ENCODE measurements at places on chromosomes 16 and 17. TPM values are rescaled to one million over a fixed set of nuclear protein-coding genes. Genes with fewer than 3 reads are reported as not detected.

Gene NPIPB6
- total RNA-seq = 13.8 TPM

- DNase-seq = peak; percentile 61
Observed at GRCh38 chr16:23486480-23486879, 23.8 kb downstream of the GGA2 start.

Gene C17orf50
- not detected for total RNA-seq

GRCh38 chr16:22726868-22727267 lies 87.1 kb upstream of the HS3ST2 start:
- no peak for DNase-seq

- DNase-seq = no peak
Observed at GRCh38 chr17:65533056-65533745, 28.2 kb downstream of the AXIN2 start.

- DNase-seq = no peak
Observed at GRCh38 chr16:85550953-85551924, 61.9 kb upstream of the GSE1 start.

GRCh38 chr16:87765473-87765775 lies 362 bp downstream of the KLHDC4 start:
- peak; percentile 9 for DNase-seq

GRCh38 chr16:69093974-69094373 lies 11.5 kb upstream of the HAS3 start:
- DNase-seq = no peak

DNA sequence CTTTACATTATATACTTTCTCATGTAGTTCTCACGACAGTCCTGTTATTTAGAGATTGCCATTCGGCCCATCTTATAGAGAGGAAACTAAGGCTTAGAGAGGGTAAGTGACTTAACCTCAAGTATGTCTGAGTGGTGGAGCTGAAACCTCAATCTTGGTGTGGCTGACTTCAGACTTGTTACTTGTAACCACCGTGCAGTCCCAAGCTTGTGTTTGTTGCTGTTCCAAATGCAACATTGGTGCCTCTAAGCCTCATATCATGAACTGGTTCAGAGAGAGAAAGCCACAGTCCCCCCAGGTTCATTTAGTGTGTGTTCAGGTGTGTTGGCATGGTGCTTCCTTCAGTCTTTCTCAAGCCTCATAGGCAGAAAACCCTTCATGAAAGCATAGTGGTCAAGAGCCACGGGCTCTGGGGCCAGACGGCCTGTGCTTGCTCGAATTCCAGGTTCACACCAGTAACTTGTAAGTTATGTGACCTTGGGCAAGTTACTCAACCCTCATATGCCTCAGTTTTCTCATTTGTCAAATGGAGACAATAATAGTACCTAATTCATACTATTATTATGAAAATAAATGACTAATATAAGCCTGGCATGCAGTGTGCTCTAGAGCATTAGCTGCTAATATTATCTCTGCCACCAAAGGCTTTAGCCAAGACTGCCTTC lies 39.9 kb downstream of the CDH1 start:
- DNase-seq = peak; percentile 64

DNA sequence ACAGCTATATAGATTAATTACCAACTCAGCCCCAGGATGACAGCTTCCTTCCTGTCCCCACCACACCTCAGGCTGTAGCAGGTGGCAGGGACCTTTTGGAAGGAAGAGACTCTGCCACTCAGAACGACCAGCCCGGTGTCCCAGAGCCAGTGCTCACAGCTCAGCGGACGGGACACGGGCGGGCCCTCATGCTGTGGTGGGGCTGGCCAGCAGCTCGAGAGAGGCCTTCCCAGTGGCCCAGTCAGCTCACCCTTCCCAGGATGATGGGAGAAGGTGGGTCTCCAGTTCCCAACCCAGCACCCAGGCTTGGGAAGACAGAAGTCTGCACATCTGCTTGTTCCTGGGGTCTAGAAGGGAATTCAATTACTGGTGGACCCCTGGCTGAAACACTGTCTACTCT lies 10.5 kb downstream of the NUDT16L1 start:
- DNase-seq = no peak

Gene ZCCHC14
- 18.9 TPM for total RNA-seq

DNA sequence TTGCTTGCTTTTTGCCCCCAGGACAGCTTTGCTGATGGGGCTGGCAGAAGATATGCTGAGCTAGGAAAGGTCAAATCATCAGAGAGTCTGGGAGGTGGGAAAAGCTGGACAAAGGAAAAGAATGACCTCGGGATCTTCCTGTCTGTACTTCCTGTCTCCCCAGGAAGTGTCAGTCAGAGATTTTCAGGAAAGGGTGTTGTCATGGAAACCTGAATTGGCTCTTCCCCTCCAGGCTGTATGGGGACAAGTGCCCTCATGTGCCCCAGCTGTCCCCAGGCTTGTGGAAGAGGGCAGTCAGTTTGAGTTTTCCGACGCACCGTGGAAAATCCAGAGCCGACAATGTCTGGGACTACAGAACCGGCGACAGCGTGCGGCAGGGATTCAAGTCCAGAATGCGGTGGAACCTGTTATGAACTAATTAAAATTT lies 122.7 kb upstream of the ZFHX3 start:
- DNase-seq = no peak

Data from body of pancreas (tissue), 4 donors.